Suppressor macrophage treated with lipopolysaccharide for 1 hour (primary cell): ENCODE measurements at places on chromosomes 11 and 22.

DNA sequence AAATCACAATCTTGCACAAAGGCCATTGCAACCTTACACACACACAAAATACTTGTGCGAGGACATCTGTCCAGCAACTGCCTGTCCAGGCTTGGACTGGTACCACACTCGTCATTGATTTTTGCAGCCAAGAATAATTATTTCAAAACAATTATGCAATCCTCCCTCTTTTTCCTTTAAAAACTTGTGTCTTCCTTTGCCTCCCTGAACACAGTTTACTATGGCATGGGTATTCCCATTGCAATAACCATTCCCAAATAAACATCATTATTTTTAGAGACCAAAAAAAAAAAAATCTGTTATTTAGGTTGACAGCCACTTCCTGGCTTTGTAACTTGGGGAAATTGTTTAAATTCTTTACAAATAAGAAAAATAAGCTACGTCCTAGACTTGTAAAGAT lies 54.0 kb downstream of the C11orf91 start:
- DNase-seq, result no peak

- DNase-seq, result no peak
Observed at GRCh38 chr22:38949889-38950405, 7.5 kb upstream of the APOBEC3A start.

DNA sequence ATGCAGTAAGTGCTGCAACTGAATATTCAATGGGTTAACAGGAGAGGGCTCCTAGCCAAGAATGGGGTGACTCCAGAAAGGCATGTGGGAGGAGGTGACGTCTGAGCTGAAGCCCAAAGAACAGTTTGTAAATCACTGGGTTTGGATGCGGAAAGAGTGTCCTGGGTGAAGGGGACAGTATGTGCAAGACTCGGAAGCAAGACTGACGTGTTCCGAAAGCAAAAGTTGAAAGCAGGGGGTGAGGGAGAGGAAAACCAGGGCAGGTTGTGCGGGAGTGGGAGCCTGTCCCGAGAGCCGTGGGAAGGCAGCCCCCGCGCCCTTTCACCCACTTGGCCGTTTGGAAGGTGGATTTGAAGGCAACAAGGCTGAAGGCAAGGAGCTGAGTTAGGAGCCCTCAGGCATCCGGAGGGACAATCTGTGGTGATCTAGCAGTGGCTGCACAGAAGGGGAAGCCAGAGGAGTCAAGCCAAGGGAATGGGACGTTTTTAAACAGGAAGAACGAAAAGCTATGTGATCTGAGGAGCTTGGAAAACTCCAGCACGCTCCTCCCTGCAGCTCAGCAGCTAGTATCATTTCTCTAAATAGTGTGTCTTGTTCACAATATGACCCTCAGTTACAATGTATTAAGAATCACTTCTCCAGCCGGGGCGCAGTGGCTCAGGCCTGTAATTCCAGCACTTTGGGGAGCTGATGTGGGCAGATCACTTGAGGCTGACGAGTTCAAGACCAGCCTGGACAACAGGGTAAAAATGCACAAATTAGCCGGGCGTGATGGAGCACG lies 7.7 kb downstream of the SLC25A18 start:
- peak; percentile 7 for DNase-seq

DNA sequence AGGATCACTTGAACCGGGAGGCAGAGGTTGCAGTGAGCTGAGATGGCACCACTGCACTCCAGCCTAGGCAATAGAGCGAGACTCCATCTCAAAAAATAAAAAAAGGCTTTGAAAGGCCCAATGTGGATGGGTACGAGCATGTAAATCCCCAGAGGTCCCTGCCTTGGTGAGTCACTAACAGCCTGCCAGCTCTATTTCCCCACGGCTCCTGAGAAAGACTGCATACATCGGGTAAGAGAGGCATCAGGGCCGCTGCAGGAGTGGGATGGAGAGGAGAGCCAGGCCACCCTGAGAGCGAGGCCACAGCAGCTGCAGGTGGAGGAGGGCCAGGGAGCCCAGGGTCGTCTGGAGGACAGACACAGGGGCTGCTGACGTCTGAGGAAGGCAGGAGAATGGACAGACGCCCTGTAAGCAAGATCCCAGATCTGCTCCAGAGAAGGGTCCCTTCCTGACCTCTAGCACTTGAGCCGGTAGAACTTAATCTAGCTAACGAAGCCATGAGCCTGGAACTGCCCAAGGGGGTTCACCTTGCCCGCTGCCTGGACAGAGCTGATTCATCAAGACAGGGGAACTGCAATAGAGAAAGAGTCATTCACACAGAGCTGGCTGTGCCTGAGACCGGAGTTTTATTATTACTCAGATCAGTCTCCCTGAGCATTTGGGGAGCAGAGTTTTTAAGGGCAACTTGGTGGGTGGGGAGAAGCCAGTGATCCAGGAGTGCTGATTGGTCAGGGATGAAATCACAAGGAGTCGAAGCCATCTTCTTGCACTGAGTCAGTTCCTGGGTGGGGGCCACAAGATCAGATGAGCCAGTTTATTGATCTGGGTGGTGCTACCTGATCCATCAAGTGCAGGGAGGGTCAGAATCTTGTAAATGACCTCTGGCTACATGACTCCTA lies 5.1 kb upstream of the KRTAP5-9 start:
- peak; percentile 88 for DNase-seq

DNA sequence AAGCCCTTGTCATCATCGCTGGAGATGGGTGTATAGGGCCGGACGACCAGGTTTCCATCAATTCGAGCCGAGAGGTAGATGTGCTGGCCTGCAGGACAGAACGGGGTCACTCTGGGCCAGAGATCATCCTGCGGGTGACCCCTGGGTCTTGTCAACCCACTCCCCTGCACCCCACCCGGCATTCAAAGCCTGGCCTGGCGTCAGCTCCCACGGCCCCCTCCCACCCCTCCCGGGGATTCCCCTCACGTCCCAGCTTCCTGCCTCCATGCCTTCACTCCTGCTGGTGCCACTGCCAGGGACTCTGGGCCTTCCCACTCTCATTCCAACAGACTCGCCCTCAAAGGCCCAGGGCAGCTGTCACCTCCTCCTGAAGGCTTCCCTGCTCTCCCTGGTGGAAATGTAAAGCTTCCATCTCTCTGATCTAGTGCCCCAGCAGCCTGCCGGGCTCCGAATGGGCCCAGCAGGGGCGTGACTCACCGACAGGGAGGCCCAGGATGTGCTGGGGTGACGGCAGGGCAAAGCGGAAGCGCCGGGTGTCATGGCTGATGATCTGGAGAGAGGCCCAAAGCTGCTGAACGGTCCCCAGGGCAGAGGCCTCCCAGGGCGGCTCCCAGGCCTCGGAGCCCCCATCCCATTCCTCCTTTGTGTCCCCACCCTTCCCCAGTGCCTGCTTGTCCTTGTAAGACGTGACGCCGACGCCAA lies 9.3 kb downstream of the ATP5MGL start:
- DNase-seq, result no peak

- DNase-seq, result no peak
Observed at GRCh38 chr11:132048040-132048439, 677.6 kb downstream of the NTM start.

- no peak for DNase-seq
Observed at GRCh38 chr11:79762279-79762921, 321.6 kb upstream of the TENM4 start.

GRCh38 chr22:17942721-17943120 lies 81.6 kb downstream of the MICAL3 start:
- DNase-seq, result no peak

GRCh38 chr11:133919330-133920108 lies 37.2 kb downstream of the IGSF9B start:
- no peak for DNase-seq

DNA sequence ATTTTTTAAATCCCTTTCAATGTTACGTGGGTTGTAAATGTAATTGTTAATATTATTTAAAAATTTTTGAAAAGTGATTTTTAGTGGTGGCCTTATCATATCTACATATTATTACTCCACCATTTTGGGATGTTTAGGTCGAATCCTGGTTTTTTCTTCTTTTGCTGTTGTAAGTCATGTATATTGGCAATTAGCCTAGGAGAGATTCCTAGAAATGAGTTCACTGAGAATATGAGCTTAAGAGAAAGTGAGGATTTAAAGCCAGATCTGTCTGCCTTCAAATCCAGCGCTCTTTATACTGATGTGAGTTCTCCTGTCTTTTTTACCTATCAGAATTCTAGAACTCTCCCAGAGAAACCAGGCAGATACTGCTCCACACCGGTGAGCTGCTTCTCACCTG lies 56.1 kb downstream of the PTPRJ start:
- no peak for DNase-seq

- no peak for DNase-seq
Observed at GRCh38 chr11:120330045-120330444, 4.9 kb downstream of the TLCD5 start.

- no peak for DNase-seq
Observed at GRCh38 chr11:3126207-3126865, 38.8 kb downstream of the OSBPL5 start.

GRCh38 chr22:38230916-38231315 lies 29.1 kb downstream of the MAFF start:
- no peak for DNase-seq

- DNase-seq, result no peak
Observed at GRCh38 chr11:3105791-3106735, 48.8 kb upstream of the CARS1 start.

GRCh38 chr11:87778357-87778756 lies 396.9 kb downstream of the RAB38 start:
- DNase-seq, result no peak

GRCh38 chr11:67371189-67371910 lies 2.0 kb downstream of the CLCF1 start:
- peak; percentile 54 for DNase-seq
